Stimulated activated CD4-positive, alpha-beta T cell treated with anti-CD3 and anti-CD28 coated beads, TNF-alpha, amount 100 ng/mL, for 24 hours (primary cell): ENCODE measurements at places on chromosomes 12 and 14.

- DNase-seq, result no peak
Observed at GRCh38 chr14:92105893-92106142, 564 bp downstream of the ATXN3 start.

DNA sequence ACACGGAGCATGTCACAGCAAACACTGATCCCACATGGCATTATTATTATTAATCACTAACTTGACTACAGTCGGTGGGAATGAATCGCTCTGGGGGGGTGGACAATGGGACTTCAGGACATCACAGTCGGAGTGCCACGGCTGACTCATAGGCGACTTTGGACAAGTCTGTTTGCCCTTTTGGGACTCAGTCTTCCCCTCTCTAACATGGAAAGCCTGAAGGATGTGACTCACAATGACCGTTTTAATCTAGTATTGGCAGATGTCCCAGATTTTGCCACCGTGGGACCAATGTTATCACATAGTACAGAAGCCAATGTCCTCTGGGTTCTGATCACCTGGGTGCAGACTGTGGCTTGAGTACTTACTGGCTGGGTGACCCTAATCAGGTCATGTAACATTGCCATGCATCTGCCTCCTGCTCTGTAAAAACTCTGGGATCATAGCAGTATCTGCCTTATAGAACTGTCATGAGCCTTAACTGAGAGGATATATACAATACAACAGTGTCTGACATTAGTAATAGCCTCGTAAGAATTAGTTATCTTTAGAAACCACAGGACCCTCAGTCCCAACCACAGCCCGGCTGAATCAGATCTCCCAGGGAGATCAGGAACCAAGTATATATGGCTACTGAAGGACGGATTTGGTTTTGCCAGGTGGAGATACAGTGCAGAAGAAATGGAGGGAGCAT lies 362.6 kb downstream of the BCL11B start:
- no peak for DNase-seq

- no peak for DNase-seq
Observed at GRCh38 chr14:55754871-55755270, 174.9 kb downstream of the KTN1 start.

- no peak for DNase-seq
Observed at GRCh38 chr14:103997391-103997790, 55.1 kb upstream of the RD3L start.

DNA sequence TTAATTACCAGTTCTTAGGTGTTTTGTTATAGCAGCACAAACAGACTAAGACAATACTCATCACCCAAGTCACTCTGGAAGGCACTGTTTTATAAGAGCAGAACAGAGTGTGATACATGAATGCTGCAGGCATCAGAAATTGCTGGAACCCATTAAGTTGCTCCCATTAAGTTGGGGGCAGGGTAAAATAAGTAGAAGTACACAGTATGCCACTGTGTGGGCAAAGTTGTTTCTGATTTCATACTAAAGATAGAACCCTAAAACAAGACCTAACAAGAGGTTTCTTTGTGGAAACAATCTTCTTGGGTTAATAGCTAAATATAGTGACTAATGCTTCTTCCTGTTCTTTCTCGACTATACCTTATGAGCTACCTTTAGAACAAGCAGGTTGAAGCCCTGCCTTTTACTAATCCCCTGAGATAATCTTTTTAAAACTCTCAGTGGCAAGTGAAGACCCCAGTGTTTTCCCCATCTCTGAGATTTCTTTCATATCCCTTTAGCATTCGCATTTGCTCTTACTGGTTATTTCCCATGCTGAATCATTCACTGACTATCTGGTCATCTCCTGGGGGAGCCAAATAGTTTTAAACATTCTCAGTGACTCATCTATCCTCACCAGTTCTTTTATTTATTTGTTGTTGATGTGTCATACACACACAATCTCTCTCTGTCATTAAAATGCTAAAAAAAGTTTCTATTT lies 52.3 kb downstream of the SOCS2 start:
- DNase-seq, result no peak

DNA sequence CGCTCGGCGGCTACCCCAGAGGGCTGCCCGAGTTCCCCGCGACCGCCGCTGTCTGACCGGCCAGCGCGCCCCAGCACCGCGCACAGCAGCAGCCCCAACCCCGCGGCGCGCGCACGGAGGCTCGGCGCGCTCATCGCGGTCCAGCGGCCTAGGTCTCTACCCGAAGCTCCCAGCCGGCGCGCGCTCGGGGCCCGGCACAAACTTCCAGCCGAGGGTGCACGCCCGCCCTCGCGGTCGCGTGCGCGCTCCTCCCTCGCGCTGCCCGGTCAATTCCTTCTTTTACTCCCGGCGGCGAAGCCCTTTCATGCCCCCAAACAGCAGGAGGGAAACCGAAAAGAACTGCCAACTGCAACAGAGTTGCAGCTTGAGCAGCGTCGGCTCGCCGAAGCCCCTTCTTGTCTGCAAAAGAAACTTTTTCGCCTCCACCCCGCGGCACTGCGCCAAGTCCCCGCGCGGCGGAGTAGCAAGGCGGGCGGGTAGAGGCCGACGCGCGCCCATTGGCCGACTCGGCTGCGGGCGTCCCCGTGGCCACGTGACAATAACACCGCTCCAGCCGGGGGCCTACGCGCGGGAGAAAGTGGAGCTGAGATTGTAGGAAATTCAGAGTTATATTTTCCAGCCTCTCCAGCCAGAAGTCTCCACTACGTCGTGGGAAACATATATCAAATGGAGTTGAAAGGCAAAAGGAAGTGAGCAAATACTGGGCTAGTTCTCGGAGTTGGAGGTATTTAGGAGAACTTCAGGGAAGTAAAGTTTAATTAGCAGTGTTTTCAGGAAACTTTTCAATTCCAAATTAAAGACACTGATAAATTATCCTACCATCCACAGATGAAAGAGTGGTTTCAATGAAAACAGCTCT lies at the start of gene LRIG3:
TSS of gene LRIG3 (minus strand) at position 403 of the 859 bp plus-strand sequence. CDS start at position 134, 269 bp downstream.
- DNase-seq, result peak; percentile 16

GRCh38 chr12:30908076-30908721 lies 18.3 kb upstream of the TSPAN11 start:
- no peak for DNase-seq

- DNase-seq, result no peak
Observed at GRCh38 chr12:5012337-5012736, 31.3 kb upstream of the KCNA5 start.

DNA sequence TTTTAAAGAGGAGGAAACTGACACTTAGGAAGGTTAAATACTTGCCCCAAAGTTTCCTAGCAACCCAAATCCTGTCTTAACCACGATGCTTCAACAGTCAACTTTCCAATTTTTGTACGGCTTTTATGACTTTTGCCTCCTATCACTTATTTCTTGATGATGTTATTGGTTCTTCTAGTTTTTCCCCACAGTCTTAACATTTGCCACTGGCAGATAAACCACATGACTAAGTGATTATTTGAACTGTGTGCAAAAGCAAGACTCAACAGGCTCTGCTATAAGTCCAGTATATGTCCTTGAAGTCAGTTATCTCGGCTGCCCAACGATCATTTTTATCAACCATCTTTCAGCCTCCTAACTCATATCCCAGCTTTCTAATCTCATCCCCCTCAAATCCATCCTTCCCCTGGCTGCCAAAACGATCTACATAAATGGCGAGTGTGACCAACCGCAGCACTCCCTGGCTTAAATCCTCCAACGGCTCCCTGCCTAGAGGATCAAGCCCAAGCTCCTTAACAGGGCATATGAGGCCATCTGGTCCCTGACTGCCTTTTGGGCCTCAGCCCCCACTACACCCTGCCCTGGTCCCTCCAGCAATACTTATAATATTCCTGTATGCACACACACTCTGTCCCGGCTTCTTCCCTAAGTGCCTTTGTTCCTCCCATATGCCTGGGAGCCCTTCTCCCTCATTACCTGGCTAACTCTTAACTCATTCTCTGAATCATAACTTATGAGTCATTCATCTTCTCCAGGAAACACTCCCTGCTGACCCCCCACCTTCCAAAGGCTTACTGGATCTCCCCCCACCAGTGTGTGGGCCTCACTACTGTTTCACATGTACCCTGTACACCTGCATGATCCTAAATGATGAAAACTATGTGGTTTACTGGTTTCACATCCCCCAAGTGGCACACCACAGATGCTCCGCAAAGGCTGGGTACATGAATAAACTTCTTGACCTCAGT lies 8.8 kb downstream of the VPS37B start:
- DNase-seq, result peak; percentile 42

DNA sequence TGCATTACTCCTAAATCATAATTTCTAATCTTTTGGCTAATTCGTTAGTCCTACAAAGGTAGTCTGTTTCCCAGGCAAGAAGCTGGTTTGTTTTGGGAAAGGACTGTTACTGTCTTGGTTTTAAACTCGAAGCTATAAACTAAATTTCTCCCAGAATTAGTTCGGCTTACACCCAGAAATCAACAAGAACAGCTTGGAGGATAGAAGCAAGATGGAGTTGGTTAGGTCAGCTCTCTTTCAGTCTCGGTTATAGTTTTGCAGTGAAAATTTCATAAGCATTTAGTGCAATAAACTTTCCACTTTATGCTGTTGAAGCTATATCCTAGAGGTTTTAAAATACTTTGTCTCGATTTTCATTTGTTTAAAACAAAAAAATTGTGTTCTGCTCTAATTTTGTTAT lies 100.3 kb downstream of the SLCO1A2 start:
- no peak for DNase-seq

GRCh38 chr12:127070515-127071157 lies 1196.3 kb upstream of the TMEM132C start:
- DNase-seq, result no peak

DNA sequence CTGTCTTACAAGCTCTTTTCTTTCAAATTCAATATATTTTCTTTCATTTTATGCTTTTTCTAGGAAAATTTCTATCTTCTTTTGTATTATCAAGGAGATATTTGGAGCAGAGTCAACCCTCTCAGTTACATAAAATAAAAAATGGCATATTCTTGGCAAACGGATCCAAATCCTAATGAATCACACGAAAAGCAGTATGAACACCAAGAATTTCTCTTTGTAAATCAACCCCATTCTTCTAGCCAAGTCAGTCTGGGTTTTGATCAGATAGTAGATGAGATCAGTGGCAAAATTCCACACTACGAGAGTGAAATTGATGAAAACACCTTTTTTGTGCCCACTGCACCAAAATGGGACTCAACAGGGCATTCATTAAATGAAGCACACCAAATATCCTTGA lies 20.6 kb downstream of the PIK3C2G start:
- no peak for DNase-seq

DNA sequence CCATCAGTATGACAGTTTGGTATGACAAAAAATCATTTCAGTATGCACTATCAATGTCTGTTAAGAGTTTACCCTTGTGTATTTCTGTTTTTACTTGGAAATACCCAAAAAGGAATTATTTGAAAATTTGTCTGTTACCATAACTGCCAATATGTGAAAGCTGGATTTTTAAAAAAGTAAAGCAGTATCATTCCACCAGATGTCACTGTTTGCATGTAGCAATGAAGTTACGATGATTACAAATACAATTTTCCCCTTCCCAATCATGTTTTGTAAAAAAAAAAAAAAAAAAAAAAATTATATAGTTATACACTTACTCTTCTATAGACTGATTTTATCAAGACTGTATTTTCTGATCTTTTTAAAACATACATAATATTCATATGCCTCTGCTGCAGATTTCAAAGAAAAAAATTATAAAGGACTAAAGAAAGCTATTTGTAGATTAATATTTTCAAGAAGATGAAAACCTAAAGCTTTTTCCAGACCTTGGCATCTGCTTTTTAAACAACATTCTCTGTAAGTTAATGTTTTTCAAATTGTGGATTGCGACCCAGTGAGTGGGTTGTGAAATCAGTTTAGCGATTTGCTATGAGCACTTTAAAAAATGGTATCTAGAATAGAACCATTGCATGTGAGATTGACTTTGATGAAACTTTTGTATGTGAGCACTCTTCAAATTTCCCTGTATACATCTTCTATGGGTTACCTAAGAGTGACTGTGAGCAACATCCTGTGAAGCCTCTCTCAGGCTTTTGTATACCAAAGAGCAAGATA lies 114.2 kb downstream of the TTC6 start:
- DNase-seq, result no peak

GRCh38 chr12:132734206-132734605 lies 23.6 kb downstream of the PGAM5 start:
- DNase-seq, result no peak

- no peak for DNase-seq
Observed at GRCh38 chr14:93200553-93200952, 6.3 kb downstream of the GON7 start.
